ENCODE measurements at places on chromosomes 3 and 15. TPM values are rescaled to one million over a fixed set of nuclear protein-coding genes. Genes with fewer than 3 reads are reported as not detected.

GRCh38 chr3:34995796-34996430, 643.4 kb upstream of the ARPP21 start:
- H3K36me3 ChIP-seq: no peaks in the 10 kb centered on the region
- no peak overlapping the region for H3K27ac ChIP-seq
- DNase-seq: no peak
- no peak overlapping the region for H3K4me3 ChIP-seq

- H3K36me3 ChIP-seq: no peaks in the 10 kb centered on the region
- H3K4me1 ChIP-seq: peaks cover 4% of the 10 kb centered on the region
- H3K27me3 ChIP-seq: no peaks in the 10 kb centered on the region
- H3K4me3 ChIP-seq: no peak overlapping the region
- peak overlapping the region; percentile 93 for H3K27ac ChIP-seq
Observed at GRCh38 chr3:71585887-71586809, 2.6 kb upstream of the FOXP1 start.

GRCh38 chr3:49164983-49165720, 979 bp downstream of the CCDC71 start:
- peaks cover 5% of the 10 kb centered on the region for H3K36me3 ChIP-seq
- H3K27me3 ChIP-seq: no peaks in the 10 kb centered on the region
- H3K4me1 ChIP-seq: peaks cover 16% of the 10 kb centered on the region
- H3K4me3 ChIP-seq: peak overlapping the region; percentile 98
- peak overlapping the region; percentile 95 for H3K27ac ChIP-seq
- DNase-seq: no peak

GRCh38 chr15:34038871-34039789, at the start of gene AVEN:
TSS of gene AVEN (minus strand) at chr15:34039204. CDS start at chr15:34039046, 158 bp downstream.
- H3K4me1 ChIP-seq: peaks cover 7% of the 10 kb centered on the region
- H3K36me3 ChIP-seq: no peaks in the 10 kb centered on the region
- peak; percentile 68 for DNase-seq
- H3K4me3 ChIP-seq: peak within 1 kb of the TSS; percentile 84

GRCh38 chr3:180563406-180563805, 38.6 kb upstream of the TTC14 start:
- no peak overlapping the region for H3K4me3 ChIP-seq
- H3K27ac ChIP-seq: no peak overlapping the region
- H3K36me3 ChIP-seq: no peaks in the 10 kb centered on the region
- no peaks in the 10 kb centered on the region for H3K27me3 ChIP-seq

DNA sequence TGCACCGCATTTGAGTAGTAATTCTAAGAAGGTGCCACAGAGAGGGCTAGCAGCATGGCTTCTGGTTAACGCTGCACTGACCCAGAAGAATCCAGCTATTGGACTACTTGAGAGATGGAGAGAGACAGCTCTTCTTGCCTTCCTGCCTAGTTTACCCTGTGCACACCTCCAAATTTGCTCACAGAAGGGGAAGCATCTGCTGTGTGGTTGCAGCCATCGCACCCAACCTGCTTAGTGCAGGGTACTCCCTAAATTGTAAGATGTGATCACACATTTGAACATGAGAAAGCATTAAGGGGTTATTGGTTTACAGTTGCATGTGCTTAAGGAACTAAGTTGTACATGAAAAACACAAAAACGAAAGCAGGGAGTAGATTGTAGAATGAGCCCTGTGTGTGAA, 122.1 kb downstream of the FOXB1 start:
- H3K4me1 ChIP-seq: no peaks in the 10 kb centered on the region
- no peak overlapping the region for H3K27ac ChIP-seq
- H3K4me3 ChIP-seq: no peak overlapping the region
- no peaks in the 10 kb centered on the region for H3K36me3 ChIP-seq
- DNase-seq: no peak

- H3K36me3 ChIP-seq: no peaks in the 10 kb centered on the region
- H3K4me1 ChIP-seq: peaks cover 18% of the 10 kb centered on the region
- H3K4me3 ChIP-seq: no peak overlapping the region
- no peak overlapping the region for H3K27ac ChIP-seq
- no peak for DNase-seq
- no peaks in the 10 kb centered on the region for H3K27me3 ChIP-seq
Observed at GRCh38 chr15:65208647-65209046, 2.6 kb downstream of the CILP start.

GRCh38 chr3:3296979-3297381, 117.5 kb upstream of the CRBN start:
- no peaks in the 10 kb centered on the region for H3K36me3 ChIP-seq
- no peak overlapping the region for H3K4me3 ChIP-seq
- no peak overlapping the region for H3K27ac ChIP-seq

DNA sequence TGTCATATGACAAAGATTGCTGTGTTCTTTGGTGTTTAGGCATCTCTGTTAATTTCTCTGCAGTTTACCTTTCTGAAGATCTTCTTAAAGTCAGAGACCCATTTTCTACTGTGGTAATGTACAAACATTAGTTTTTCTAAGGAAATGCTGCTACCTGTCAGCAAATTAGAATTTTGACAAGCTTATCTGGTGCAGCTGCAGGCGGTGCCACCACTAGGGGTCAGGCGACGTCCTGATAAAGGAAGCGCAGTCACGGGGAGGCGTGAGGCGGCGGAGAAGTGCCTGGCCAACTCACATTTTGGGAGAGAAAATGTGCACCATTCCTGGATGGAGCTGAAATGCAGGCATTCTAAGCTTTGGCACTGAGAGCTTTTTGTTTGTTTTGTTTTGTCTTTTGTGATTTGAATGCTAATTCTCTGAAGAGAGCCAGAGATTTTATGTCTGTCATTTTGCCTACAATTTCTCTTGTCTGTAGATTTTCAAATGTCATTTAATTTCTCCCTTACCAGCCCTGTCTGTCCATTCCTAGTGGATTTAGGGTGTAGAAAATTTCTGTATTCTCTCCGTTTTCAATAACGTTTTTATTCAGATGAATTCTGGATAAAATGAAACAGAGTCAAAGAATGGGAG, 24.9 kb upstream of the SIAH2 start:
- H3K4me3 ChIP-seq: no peak overlapping the region
- no peaks in the 10 kb centered on the region for H3K4me1 ChIP-seq
- peak; percentile 84 for DNase-seq

TMCO5A gene
- not detected for total RNA-seq

OXSR1 gene
- 60.1 TPM for total RNA-seq

RYR3 gene
- total RNA-seq: 158 TPM

RSRC1 gene
- total RNA-seq: 19.1 TPM

MNS1 gene
- total RNA-seq: 1.8 TPM

PLS1 gene
- 0.58 TPM for total RNA-seq
